Muscle of leg (tissue), 16 donors: ENCODE measurements at places on chromosomes 4 and X.

DNA sequence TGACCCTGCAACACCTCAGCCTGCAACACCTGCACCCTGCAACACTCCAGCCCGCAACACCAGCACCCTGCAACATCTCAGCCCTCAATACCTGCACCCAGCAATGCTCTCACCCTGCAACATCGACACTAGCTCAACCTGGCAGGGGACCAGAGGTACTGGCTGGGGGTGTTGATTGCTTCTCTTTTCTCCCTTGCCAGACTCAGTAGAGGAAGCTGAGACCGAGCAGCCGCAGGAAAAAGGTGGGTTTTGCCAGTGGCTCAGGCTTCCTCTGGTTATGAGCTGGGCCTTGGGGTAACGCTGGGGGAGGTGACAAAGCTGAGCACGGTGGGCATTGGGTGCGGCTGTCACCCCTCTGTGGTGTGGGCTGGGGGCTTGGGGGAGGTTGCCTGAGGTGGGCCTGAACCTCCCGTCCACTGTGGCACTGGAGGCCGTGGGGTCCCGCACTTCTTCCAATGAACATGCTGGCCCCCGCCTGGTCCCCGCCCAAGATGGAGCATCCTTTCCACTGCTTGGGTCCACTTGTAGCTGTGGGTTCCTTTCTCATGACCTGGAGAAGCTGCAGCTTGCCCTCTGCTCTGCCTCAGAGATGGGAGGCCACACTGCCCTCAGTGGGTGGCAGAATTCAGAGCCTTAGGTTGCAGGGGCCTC, 26.0 kb downstream of the SH3TC1 start:
- DNase-seq = no peak

DNA sequence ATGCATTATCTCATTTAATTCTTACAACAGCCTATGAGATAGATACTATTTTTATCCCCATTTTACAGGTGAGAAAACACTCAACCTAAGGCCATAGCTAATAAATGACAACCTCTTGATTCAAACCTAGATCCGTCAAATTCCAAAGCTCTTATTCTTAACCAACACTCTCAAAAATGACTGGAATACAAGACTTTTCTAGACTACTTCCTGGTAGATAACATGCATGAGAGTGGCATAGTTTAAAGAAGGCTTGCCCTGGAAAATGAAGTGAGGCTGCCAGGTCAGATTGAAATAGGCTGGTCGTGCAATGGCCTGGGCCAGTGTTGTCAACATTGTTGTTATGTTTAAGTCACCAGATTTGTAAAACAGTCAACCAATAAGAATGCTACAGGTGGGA, 86.6 kb downstream of the DNAAF6 start:
- DNase-seq = no peak

DNA sequence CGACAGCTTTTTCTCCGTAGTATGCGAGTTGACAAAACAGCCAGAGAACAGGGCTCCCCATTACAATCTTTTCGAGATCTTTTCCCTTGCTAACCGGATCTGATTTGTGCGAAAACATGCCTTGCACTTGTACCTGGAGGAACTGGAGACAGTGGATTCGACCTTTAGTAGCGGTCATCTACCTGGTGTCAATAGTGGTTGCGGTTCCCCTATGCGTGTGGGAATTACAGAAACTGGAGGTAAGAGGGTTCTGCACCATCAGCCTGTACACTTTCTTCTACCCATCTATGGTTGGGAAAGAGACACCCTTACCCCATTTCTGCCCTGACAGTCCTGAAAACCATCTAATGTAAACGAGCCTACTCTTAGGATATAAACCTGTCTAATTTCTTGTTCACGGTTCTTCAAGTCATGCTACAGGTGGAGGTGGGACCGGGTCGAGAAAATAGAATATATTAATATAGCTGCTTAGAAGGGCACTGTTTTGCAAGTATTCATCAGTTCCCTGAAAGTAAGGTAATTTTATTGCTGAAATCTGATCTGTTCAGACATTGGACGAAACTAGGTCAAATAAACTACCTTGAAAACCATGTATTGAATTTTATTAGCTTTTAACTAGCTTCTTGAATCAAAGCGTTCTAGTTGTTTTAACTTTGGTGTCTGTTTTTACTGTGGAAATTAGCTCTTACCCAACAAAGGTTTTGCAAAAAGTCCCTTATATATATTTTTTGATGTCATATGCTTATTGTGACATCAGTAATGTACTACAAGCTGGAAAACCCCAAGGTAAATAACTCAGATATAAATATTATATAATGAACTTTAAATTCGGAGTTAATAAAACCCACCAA, 869 bp downstream of the TMEM184C start:
- no peak for DNase-seq

DNA sequence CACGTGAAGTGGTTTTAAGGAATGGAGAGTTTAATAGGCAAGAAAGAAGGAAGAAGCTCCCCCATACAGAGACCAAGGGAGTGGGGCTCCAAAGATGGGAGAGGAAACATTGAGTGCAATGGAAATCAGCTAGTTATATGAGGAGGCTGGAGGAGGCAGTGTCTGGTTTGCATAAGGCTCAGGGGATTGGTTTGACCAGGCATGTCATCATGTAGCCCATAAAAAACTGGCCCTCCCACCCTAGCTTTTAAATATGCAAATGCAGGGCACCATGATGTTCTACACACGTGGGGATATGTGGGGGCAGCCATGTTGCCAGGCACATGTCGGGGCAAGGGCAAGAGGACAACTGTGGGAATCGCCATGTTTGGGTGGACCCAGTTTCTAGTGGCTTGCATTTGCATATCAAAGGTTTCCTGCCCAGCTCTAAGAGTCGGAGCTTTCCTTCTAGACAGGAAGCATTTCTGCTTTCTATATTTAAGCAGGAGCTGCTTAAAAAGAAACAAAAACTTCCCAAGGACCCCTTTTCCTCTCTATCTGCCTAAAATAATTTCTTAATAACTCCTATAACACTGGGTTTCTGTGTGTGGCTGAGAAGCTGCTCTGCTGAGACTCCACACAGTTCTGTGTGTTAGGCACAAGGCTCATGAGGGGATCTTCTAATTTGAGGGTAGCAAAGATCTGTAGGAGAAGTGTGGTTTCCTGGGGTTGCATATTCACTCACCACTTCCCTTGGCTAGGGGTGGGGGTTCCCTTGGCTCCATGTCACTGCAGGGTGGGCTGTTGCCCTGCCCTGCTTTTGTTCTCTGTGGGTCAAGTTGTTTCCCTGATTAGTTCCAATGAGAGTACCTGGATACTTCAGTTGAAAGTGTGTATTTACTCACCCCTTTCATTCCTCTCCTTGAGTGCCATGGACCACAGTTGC, 113.5 kb downstream of the VSIG4 start:
- DNase-seq = no peak

- peak; percentile 9 for DNase-seq
These were observed 38.7 kb downstream of the SPATA4 start for GRCh38 chr4:176156656-176157055.

DNA sequence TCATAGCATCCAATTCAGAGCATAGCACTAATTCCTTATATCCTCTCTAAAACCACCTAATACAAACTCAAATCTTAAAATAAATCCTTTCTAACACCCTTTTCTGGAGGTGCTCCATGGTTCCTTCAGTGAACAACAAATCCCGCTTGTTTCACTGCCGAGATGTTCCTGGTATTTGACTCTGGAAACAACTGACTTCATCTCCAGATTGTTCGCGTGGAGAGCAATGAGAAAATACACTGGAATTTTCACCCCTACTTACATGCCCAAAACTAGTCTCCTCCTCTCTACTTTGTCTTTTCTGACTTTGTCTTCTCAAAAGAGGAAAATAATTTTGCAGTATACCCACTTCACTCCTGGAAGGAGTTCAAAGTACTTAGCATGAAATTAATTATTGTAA, 129.0 kb downstream of the PLS3 start:
- DNase-seq = peak; percentile 51

GRCh38 chr4:129998436-129999150, 902.6 kb downstream of the C4orf33 start:
- no peak for DNase-seq

DNA sequence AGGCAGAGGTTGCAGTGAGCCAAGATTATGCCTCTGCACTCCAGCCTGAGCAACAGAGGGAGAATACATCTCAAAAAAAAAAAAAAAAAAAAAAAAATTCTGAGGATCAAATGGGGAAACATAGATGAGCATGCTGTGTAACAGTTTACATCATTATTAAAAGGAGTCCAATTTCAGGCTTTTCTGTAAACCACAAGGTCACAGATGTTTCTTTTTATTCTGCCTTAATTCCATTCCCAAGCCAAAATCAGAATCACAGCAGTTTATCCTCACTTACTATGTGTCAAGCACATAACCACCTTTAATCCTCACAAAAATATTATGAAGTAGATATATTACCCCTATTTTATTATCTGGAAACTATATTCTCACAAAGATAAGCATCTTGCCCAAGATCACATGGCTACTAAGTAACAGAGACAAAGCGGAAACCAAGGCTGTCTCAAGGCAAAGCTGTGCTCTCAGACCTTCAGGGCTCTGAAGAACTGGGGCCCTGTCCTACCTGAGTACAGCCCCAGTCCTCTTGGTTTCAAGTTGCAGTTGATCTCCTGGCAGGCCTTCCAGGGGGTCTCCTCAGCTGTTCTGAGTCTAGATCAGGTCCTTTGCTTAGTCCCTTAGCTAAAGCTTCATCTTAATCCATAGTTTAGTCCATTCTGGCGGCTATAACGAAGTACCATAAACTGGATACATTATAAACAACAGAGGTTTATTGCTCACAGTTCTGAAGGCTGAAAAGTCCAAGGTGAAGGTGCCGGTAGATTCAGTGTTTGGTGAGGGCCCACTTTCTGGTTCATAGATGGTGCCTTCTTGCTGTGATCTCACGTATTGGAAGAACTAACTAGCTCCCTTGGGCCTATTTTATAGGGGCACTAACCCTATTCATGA, 141.3 kb downstream of the PALLD start:
- no peak for DNase-seq

GRCh38 chr4:27198246-27198645, 337.6 kb downstream of the STIM2 start:
- no peak for DNase-seq

DNA sequence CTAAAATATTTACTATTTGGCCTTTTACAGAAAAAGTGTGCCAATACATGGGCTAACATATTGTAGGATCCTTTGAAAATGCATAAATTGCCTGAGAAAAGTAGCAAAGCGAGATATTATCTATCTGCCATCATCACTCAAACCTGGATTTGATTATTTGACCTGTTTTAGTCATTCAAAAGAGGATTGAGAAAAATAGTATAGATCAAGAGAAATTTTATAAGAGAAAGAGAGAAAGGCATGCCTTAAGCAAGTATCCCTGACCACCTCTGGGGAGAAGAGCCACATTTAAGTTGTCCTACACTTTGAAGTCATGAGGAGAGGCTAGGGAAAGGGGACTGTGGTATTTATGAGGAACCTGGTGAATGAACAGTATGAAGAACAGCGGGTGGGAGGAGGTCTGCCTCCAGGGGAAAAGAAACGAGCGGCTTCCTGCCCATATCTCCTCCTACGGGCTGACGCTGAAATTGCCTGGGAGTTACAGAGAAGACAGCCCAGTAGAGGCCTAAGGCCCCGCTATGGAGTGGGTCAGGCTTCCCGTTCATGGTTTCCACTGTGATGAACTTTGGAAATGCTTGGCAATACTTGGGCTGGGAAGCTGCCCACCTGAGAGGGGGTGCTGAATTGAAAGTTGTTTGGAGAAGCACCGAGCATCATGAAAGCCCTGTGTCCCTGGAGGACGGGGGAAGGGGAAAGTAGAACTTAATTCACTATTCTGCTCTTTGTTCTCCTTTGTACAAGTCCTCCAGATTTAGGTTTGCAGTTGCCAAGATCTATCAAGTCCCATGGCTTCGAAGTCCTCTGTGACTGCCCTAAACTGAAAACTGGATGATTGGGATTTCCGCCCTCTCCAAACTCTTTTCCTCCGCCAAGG, 106.9 kb upstream of the ACSL4 start:
- peak; percentile 16 for DNase-seq

DNA sequence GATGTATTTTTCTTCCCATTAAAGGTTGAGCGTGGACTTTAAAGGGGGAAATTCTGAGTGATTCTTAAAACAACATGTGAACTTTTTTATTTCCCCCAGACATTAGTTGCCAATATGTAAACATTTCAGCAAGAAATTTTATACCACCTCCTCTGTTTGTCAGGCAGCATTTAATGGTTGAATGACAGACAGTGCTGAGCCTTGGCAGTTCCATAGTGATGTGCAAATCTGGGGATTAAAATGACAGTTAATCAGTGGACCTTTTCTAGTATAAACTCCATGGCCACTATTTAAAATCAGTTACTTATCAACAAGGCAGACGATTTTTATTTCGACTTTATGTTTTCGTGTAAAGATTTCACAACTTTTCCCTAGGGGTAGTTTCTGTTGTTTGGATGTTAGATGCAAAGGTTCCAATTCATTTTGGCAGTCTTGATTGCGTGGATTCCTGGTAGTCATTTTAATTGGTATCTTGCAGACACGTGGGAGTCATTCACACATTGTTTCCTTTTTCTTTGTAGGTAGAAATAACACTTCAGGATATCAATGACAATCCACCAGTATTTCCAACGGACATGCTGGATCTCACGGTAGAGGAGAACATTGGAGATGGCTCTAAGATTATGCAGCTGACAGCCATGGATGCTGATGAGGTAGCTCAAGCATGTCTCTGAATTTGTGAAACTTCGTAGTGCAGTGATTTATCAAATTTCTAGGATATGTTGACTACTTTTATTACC, 83.7 kb downstream of the FAT4 start:
- peak; percentile 16 for DNase-seq

DNA sequence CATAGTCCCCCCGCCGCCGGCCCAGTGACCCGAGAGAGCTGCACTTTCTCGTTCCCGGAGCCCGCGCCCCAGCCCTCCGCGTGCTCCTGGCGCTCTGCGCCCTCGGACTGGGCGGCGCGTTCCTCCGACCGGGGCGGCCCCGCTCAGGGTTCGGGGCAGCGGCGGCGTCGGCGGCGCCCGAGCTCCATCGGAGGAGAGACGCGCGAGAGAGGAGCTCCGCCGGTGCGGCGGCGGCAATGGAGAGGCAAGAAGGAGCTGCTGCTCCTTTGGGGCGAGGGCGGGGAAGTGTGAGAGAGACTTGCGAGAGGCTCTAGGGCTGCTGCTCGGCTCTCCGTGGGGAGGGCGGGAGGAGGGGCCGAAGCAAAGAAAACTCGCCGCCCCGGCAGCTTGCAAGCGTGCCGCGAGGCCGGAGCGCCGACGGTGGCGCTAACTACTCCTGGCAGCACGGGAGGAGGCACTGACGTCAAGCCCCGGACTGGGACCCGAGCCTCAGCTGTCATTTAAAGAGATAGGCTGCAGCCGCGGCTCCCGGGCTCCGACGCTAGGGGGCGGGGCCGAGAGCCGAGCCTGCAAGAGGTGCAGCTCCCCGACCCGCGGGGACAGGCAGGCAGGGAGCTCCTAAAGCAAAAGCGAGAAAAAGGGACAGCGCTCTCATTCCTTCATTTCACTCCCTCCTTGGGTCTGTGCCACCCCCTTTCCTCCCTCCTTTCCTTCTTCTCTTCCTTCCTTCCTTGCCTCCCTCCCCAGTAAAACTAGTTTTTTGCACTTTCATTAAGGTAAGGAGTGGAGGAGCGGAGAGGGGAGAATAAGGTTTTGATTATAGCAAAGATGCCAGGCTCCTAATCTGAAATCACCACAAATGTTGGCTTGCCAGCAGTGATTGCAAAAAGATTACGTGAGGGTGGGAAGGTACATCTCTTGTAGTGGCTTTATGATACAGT, at the start of gene KCTD8:
Gene KCTD8, minus strand, starts transcription at position 289 of the 941 bp plus-strand sequence.
- peak; percentile 91 for DNase-seq

GRCh38 chr4:121776610-121777401, 11.8 kb upstream of the SMIM43 start:
- no peak for DNase-seq

- DNase-seq = no peak
These were observed 1.7 kb downstream of the GPRIN3 start for GRCh38 chr4:89305712-89306437.
